CD8-positive, alpha-beta T cell (primary cell): ENCODE measurements at places on chromosomes 7 and 10. TPM values are rescaled to one million over a fixed set of nuclear protein-coding genes. Genes with fewer than 3 reads are reported as not detected.

DNA sequence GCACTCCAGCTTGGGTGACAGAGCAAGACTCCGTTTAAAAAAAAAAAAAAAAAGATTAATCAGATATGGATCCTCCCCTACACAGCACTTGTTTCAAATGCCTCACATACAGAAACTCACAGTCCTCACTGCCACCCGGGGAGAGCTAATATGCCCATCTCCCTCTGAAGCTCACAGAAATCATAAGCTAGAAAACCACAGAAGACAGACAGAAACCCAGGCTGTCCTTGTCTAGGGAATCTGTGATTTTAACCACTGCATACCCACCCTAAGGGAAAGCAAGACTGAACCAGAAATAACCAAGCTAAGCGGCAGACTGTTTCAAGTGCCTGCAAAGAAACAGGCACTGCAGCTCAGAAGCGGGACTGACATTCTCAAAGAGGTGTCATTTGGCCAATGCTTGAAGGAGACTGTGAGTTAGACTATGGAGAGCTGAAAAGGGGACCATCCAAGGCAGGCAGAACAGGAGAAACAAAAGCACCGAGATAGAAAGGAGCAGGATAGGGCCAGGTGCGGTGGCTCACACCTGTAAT is 37.6 kb downstream of the SLC37A3 start:
- DNase-seq, result no peak

- no peak for DNase-seq
Observed at GRCh38 chr7:52741670-52742290, 293.7 kb upstream of the POM121L12 start.

GRCh38 chr7:123535517-123535916 is 1.1 kb upstream of the IQUB start:
- no peak for DNase-seq

DNA sequence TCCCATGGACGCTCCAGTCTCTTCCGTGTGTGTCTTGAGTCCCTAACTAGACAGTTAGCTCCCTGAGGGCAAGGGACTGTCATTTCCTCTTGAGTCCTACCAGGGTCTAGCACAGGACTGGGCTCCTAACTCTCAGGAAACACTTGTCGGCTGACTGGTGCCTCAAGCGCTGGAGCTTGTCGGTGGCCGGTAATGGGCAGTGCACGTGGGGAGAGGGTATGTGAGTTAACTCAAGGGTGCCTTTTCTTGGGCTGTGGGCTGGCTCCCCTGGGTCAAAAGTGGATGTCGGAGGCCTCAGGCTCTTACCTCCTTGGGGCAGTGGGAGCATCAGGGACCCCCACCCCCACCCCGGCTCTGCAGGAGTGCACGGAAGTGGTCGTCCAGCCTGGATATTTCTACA is 32.9 kb downstream of the ZNF775 start:
- no peak for DNase-seq

- DNase-seq, result no peak
Observed at GRCh38 chr10:6327961-6328698, 125.4 kb downstream of the PFKFB3 start.

AKR1C3 gene
- 0.57 TPM for total RNA-seq

DNA sequence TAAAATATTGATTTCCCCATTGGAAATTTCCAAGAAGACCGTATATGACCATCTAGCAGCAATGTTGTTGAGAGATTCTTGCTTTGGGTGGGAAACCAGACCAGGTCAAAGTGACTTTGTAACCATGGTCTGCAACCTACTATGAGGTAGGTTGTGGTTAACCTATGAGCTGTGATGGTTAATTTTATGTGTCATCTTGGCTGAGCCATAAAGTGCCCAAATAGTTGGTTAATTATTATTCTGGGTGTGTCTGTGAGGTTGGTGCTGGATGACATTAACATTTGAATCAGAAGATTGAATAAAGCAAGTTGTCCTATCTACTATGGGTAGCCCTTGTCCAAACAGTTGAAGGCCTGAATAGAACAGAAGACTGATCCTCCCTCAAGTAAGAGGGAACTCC is 18.3 kb upstream of the RALA start:
- no peak for DNase-seq

SHOC2 gene
- 77.3 TPM for total RNA-seq

DNA sequence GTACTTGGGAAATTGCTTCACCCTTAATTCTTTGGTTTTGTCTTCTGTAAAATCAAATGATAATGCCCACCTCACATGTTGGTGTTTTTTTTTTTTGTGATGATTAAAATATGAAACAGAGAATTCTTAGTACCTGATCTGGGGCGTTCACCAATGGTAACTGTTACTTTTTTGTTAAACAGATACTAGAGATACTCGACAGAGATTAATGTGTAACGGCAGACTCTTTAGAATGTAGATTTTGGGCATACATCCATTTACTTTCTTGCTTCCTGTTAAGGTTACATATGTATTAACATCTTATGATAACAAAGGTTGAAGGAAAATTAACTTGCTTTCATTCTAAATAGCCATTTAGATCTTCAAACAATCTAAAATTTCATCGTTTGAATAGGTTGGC is 23.3 kb downstream of the PLXDC2 start:
- no peak for DNase-seq

EVX1 gene
- not detected for total RNA-seq

SFTPA2 gene
- total RNA-seq, result not detected

DNA sequence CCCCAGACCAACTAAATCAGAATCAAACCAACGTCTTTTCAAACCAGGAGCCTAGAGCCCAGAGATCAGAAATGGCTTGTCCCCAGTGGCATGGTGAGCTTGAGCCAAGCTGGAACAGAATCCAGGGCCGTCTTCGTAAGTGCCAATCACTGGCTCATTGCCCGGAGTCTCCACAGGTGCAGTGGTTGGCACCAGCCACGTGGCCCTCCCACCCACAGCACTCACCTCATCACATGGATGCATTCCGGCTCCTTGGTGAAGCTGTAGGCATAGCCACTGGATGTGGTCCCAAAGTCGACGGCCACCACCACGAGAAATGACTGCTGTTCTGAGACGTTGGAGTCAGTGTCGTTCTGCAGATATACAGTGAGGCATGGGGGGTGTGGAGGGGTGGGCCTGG is 37.4 kb downstream of the HSPA12A start:
- no peak for DNase-seq

DBF4 gene
- 81.6 TPM for total RNA-seq

SPDYE2 gene
- total RNA-seq, result not detected

- no peak for DNase-seq
Observed at GRCh38 chr7:127486654-127487053, 94.1 kb upstream of the ZNF800 start.

NACAD gene
- 1.7 TPM for total RNA-seq

DNA sequence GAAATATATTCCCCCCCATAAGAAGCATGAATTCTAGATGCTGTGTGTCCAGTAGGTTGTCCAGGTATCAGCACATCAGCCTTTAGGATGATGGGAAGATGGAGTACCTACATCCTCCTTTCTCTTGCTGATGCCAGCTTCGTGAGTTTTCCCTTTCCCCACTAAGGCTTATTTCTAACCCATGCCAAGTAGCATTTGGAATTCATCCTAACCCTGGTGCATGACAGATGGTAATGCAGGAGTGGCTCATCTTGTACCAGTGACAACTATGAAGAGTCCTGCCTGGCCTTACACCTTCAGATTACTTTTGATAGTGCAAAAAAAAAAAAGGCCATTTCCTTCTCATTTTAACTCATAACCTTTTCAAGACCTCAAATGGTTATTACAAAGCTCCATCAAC is 58.7 kb downstream of the ARHGAP21 start:
- no peak for DNase-seq

GRCh38 chr10:89670926-89671325 is 25.9 kb upstream of the PANK1 start:
- no peak for DNase-seq
